ENCODE measurements at places on chromosomes 11 and 22.

DNA sequence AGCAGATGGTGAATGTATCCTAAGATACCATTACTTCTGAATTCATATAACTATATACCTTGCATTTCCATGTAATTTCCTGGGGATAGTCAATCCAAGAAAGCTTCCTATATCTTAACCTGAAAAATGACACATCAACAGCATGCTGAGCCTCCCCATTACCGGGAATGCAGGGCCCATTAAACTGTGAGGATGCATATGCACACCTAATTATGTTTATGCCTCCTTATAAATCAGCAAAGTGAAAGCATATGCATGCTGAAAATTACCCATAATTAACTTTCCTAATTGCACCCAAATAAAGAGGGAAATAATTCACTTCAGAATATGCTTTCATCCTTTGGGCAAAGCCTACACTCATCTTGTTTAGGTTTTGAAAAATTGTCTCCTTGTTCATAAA, 663.0 kb downstream of the KCNA4 start:
- no peak for DNase-seq

- no peak for DNase-seq
Measured at GRCh38 chr22:47163856-47164513, 401.5 kb downstream of the TBC1D22A start.

- no peak for DNase-seq
Measured at GRCh38 chr22:44049486-44050231, 25.6 kb downstream of the PARVB start.

GRCh38 chr11:66568124-66568916, at the start of gene CTSF:
TSS of gene CTSF (minus strand) at chr11:66568606. CDS start at chr11:66568486, 120 bp downstream.
- peak; percentile 51 for DNase-seq

DNA sequence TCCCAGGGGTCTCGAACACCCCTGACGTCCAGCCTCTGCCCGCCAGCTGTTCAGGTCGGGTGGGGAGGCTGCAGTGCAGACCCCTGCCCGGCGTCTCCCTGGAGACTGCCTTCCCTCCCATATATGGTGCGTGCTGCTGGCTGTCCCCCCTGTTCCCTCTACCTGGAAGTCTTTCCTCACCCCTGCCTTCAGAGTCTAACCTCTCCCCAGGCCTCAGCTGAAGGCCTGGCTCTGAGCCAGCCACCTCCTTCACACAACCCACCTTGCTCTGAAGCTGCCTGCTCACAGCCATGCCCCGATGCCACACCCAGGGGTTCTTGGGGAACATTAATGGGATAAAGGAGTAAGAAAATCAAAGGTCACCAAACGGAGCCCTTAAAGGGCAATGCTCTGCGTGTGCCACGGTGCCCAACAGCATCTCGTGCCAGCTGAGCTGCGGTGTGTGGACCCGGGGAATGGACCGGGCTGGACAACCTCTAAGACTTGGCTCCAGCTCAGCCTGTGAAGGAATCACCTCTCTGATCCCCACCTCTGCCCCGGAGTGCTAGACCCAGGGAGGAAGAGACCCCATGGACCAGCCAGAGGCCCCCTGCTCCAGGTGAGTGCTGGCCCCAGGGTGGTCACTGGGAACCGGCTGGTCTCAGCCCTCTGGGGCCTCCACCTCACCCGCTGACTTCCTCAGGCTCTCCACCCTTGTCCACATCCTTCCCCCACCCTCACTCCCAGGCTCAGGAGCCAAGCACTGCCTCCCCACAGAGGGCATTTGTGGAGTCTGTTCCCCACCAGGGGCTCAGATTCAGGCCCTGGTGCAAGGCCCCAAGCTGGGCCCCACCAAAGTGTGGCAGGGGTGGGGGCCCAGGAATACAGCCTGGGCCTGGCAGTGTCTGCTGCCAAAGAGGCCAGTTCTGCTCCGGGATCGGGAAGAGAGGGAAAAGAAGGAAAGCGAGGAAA, at the start of gene NLRP6:
Gene NLRP6 (plus strand): TSS at position 407 of the 951 bp plus-strand sequence. CDS start 163 bp downstream, at position 570.
- no peak for DNase-seq

- no peak for DNase-seq
Measured at GRCh38 chr11:32141745-32142546, 51.1 kb downstream of the RCN1 start.

DNA sequence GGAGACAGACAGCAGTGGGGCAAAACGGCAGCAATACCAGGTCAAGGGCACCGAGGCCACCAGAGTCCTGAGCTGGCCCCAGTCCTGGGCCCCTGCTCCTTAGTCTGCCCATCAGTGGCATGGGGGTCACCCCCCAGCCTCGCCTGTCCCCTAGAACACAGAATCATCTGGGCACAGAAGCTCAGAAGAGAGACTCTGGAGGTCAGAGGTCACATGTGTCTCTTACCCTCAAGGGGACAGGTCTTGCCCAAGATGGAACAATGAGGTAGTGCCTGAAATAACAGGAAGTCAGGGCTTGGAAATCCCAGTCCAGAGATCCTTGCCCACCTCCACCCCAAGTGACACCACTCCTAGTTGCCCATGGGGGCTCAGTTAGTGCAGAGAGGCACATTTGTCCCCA, 20.6 kb downstream of the PDE2A start:
- DNase-seq: peak; percentile 22

DNA sequence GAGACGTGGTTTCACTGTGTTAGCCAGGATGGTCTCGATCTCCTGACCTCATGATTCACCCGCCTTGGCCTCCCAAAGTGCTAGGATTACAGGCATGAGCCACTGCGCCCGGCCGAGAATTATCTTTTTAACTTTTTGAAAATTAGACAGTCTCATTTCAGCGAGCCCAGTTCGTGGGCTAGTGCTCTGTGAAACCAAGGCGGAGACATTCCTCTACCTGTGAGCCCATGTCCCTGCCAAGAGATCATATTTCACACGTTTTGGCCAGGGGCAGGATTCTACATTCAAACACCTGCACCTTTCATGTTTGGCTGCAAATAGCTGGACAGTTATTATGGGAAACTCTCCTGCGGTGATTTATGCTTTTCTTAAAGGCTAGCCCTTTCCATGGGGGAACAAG, 60.3 kb downstream of the IRAG1 start:
- DNase-seq: no peak

DNA sequence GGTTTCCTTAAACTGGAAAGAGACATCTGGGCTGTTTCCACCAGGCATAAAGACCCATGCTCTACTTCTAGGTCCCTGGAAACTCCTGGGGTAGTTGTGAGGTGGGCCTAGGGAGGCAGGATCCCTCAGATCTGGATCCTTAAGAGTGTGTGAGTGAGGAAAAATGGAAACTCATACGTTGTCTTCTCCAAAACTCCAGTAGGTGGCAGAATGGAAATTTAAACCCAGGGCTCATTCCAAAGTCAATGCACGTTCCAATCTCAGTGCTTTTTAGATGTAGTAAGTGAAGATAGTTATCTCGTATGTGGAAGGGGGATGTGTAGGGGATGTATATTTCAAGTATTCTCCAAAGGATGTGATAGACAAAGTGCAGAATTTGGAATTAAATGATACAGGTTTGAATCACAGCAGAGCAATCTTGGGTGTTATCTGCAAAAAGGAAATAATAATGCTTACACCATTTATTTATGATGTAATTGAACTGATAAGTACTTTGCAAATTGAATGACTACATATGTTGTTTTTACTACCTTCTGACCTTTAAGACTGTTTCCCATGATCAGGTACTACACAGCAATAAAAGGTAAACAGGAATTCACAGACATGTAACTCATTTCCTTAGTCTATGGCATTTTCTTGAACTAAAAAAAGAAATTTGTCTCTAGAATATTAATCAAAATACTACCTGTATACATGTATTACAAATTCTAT, 13.1 kb upstream of the MMP1 start:
- DNase-seq: peak; percentile 18

GRCh38 chr11:86403458-86403857, 28.8 kb downstream of the CCDC81 start:
- no peak for DNase-seq

- DNase-seq: no peak
Measured at GRCh38 chr22:41248314-41248713, 7.6 kb upstream of the CHADL start.

DNA sequence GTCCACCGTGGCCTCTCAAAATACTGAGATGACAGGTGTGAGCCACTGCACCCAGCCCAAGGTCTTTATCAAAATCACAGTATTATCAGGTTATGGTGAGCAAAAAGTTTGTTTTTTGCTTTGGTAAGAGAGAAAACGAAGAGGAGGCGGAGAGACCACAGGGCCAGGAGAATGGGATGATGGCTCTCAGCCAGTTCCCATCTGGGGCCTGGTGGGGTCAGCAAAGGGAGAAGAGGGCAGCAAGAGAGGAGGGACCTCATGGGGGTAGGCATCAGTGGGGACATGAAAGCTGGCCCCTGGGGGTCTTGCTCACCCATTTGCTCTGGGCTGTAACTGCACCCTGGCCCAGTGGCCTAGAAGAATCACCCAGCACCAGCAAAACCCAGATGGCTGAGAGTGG, 190.2 kb downstream of the SHANK2 start:
- no peak for DNase-seq

DNA sequence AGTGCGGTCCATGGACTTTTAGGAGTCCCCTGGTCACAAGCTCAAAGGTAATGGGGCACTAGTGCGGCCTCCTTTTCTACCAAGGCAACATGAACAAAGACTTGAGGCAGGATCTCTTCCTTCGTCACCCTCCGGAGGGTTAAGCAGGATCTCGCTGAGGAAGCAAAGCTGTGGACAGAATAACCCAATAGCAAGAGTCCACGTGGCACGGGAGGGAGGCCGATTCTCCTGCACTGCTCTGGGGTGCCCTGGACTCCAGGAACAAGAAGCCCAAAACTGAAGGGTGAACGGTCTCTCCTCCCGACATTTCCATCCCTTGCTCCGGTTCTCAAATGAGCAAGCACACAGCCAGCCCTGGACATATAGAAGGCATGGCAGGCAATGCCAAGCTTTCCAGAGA, 20.7 kb downstream of the MYH9 start:
- DNase-seq: no peak

GRCh38 chr11:134609361-134610115, 197.5 kb upstream of the B3GAT1 start:
- no peak for DNase-seq

- DNase-seq: no peak
Measured at GRCh38 chr22:32044913-32045312, 1.9 kb downstream of the SLC5A1 start.

GRCh38 chr11:15886299-15886698, 470.0 kb downstream of the SOX6 start:
- no peak for DNase-seq

DNA sequence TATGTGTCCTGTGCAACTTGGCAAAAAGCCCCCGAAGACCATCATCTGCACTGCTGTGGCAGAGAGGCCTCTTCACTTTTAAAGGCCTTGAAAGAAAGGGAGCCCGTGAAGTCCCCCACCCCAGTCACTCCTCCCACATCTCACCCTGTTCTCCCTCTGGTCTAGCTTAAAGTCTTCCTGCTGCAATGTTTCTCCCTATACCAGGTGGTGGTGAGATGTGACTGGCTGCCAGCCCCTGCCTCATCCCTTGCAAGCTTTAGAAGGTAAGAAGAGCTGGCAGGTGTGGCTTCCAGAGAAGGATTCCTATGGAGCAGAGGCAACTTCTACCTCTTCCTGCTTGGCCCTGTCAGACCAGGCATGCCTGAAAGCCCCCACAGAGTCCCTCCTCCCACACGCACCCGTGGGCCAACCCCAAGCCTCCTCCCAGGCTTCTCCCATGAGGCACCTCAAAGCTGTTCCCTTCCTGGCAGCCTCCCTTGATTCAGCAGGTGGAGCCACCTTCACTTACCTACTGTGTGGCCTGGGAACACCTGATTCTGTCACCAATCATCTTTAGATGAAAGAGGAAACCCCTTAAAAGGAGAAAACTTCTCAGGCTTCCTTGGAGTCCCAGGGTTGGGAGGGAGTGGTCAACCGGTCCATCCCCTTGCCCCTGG, 4.0 kb upstream of the TRIM29 start:
- no peak for DNase-seq

DNA sequence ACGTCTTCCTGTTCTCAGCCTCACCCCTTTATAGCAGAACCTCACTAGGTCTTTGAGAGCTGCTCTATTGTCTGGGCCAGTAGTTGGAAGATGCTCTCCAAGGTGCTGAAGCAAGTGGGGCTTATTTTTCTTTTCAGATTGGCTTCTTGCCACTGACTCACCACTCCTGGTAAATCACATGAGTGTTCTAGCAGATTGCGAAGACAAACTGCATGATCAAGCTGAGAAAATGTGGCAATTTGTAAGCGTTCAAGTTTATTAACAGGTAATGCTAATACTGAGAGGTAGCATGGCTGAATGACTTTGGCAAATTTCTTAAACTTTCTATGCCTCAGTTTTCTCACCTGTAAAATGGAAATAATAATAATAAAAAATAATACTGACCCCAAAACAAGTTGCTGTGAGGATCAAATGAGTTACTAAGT, 59.2 kb downstream of the CACNG2 start:
- DNase-seq: peak; percentile 71

DNA sequence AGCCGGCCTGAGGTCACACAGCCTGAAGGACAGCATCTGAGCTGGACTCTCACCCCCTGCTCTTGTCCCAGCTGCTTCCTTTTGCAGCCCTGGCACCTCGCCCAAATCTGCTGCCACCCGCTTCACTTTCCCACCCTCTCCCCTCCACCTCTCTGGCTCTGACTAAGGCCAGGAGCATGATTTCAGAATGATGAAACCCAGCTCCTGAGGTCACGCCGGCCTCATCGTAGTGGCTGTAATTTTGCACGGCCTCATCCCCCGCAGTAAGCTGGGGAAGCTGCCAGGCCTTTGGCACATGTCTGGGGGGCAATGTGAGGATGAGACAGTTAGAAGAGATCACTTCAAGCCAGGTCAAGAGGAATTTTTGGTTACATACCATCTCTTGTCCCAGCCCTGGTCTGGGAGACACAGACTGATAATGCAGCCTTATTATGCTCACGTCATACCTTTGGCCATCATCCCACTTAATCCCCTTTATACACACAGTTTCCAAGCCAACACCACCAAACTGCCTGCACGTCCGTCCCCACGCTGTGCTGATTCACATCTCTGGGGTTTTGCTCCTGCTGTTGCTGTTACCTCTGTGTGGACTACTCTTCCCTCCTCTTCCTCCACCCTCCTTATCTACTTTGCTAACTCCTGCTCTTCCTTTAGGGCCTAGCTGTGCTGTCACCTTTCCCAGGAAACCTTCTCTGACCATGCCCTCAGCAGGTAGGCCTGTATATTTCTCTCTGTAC, 58.1 kb downstream of the CHRDL2 start:
- peak; percentile 29 for DNase-seq

GRCh38 chr11:86811637-86812321, 11.4 kb downstream of the PRSS23 start:
- no peak for DNase-seq

GRCh38 chr11:91243630-91244029, 981.0 kb upstream of the FAT3 start:
- peak; percentile 23 for DNase-seq

GRCh38 chr11:67382276-67383136, 9.1 kb upstream of the CLCF1 start:
- peak; percentile 90 for DNase-seq

DNA sequence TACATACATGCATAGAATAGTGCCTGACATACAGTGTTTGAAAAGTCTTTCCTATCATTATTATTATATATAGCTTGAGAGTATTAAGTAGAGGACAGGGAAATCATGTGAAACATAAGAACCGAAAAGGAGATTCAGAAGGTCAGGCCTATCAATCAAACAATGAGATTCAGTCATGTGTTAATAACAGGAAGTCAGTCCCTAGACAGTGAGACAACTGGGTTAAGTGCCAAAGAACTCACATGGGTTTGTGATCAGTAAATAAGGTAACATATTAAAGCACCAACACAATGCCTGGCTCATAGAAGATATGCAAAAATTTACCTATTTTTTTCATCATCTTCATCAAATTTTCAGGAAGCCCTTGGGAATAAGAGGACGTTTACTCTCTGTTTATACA, 174.3 kb upstream of the FAT3 start:
- DNase-seq: no peak

All from NB4 (cell line).